ENCODE measurements at places on chromosomes 5 and 9.

DNA sequence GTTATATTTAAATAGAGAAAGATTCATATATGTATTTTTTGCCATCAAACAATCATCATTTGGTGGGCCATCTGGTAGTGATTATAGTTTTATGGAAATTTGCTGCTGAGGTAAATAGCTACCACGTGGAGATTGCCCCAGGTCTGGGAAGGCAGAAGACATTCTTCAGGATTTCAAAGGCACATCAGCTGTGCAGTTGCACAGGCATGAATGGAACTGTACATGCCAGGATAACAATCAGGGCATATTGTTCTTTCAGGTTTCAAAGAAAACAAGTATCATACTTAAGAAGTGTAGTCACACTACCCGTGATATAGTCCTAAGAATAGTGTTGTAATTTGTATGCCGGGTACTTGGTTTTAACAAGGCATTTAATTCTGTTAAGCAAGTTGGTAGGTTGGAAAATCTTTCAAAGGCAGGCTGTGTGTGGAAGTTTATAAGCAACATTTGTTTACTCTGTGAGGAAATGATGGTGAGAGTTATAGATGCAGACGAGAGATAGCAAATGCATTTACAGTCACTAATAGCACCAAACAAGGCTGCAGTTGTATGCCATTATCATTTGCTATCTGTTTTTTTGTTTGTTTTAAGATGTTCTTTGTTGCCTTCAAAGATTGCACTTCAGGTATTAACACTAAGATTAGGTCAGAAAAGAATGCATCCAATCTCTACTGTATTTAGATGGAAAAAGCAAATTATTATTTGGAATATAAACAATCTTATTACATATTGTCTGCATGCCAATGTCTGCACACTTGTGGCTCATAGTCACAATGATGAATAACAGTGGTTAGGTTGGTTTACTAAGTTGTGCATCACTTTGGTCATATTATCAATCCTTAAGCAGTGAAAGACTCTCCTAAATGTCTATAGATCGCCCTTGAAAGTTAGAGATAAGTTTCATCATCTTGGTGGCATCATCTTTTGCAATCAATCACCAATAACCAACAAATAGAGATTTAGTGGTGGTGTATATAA is 55.3 kb downstream of the RPS23 start:
- DNase-seq = no peak

- DNase-seq = no peak
Observed at GRCh38 chr5:60679816-60680215, 20.1 kb downstream of the DEPDC1B start.

DNA sequence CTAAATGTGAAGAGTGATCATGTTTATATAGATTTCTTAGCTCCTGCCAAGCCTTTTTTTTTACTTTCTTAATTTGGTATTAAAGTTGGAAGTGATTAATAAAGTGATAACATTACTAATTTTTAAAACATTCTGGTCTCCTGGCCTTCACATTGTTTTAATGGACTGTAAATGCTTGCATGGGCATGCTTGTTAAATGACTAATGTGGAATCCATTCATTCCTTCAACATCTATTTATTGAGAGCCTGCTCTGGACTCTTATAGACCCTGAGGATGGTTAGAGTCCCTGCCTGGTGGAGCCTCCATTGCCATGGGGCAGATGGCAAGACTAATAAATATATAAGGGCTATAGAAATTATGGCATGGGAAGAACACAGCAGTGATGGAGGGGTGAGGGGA is 103.5 kb downstream of the NTRK2 start:
- no peak for DNase-seq

- DNase-seq = no peak
Observed at GRCh38 chr9:1929722-1930244, 85.4 kb upstream of the SMARCA2 start.

DNA sequence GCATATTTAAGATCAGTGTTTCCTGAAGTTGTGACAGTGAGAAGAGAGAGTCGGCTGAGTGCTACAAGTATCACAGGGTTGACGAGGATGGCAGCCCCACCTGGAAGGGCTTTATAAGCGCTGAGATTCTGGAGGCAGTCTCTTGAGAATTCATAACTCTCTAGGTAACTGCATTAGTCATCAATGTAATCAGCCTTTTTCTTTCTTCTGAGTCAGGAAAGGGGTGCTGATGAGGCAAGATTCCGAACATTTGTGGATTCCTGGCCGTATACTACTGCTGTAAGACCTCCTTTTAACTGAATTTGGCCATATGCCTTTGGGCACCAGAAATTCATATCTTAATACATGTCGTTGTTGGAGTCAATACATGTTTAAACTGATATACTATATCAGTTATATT is 6.6 kb upstream of the RNF20 start:
- DNase-seq = no peak

GRCh38 chr9:116387934-116388698 is 234.5 kb downstream of the PAPPA start:
- no peak for DNase-seq

DNA sequence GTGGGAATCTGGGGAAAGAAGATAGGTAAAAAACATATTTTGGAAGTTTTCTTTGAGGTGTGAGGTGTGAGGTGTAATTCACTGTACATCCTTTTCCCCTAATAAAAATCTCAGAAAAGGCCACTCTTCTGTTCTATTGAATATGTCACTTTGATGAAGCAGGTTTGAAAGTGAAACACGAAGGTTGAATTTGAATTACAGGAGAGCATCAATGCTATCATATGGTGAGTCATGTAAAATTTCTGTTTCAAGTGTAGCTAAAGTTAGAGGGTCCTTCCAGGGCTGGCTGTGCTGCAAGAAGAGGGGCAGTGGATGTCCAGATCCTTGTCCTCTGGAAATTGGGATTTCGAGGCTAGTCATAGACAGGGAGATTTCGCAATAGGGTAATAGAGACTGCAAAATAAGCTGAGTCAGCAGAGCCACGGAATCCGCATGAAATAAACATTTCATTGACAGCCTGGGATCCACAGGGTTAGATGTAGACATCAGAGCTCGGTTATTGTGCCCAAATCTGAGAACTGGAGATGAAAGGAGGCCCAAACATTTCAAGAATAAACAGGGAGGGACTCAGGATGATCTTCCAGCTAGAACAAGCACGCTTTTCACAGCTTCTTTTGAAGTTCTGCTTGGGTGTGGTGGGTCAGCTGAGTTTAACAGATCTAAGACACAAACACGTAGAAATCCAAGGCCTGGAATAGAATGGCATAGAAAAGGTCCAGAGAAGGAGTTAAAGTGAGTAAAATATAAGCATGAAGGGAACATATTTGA is 194.4 kb upstream of the CDKN2B start:
- no peak for DNase-seq

DNA sequence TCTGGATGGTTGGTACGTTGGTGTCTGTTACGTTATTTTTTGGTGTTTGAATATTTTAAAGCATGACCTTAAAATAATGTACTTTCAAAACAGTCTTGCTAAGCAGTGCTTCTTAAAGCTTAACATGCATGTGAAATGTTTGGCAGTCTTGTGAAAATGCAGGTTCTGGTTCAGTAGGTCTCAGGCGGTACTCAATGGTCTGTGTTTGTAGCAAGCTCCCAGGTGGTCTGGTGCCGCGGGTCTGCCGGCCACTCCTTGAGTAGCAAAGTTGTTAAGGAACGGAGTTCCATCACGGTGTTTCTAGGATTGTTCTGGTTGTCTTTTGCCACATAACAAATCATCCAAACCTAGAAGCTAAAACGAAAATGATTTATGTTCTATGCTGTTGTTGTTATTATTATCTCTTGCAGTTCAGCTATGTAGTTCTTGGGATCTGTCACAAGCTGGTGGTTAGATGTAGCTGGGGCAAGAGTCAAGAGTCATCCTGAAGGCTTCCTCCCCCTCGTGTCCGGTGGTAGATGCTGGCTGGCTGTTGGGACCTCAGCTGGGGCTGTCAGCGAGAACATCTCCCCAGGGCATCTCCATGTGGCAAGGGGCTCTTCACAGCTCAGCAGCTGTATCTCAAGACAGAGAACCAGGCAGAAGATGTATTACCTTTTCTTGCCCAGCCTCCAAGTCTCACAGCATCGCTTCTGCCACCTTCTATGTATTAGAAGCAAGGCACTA is 186.8 kb downstream of the PALM2AKAP2 start:
- no peak for DNase-seq

DNA sequence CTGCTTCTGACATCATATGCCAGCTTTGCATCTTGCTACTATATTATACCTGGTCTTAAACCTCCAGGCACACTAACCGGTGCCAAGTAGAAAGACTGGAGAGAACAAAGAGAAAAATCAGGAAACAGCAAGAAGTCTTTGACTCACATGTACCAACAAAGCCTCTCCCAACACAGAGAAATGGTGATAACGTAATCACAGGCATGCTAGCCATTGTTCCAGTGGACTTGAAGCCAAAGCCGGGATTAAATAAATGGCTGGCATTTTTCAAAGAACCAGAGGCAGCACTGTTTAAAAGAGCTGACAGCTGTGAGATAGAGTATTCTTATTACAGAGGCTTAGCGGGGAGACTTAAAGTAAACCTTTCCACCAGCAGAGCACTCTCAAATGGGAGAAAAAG is 148.4 kb upstream of the NFIL3 start:
- no peak for DNase-seq

GRCh38 chr5:14284392-14285148 is 141.4 kb downstream of the TRIO start:
- DNase-seq = no peak

DNA sequence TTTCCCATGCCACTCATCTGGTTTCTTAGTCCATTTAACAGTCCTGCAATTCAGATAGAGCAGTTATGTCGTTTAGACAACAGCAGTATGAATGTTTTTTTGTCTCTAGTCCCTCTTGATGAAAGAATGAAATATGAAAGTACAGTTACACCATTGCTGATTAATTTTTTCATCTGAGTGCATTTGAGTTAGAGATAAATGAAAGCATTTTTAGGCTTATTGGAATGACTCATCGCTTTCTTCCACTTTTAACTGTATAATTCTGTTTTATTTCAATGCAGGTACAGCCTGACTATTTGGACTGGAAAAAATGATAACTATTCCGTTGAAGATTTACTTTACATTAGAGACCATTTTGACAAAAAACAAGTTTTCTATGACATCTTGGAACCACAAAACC is 28.7 kb downstream of the ANKRD34B start:
- no peak for DNase-seq

GRCh38 chr9:16828340-16829281 is 41.9 kb downstream of the BNC2 start:
- no peak for DNase-seq

GRCh38 chr5:139717221-139717620 is 69.1 kb downstream of the CXXC5 start:
- no peak for DNase-seq

GRCh38 chr9:126536841-126537465 is 76.8 kb upstream of the LMX1B start:
- DNase-seq = no peak

DNA sequence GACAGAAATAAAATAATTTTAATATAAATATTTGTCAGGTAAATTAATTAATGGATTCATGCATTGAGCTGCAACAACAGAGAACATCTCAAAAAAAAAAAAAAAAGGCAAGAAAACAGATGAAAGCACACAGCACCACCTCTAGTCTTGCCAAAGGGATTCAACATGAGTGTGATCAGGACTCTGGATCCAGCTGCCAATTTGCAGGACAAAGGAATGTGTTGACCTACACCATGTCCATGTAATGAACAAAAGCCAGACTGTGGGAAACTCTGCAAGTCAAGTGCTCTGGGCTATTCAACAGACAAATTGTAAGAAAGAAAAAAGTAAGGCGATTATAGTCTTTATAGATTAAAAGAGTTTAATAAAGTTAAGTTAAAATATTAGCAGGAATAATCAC is 769.3 kb downstream of the TLR4 start:
- DNase-seq = no peak

- no peak for DNase-seq
Observed at GRCh38 chr5:109322694-109323093, 87.1 kb downstream of the PJA2 start.

GRCh38 chr9:25412646-25413045 is 265.6 kb downstream of the TUSC1 start:
- no peak for DNase-seq

- no peak for DNase-seq
Observed at GRCh38 chr5:45171563-45171962, 362.8 kb downstream of the MRPS30 start.

DNA sequence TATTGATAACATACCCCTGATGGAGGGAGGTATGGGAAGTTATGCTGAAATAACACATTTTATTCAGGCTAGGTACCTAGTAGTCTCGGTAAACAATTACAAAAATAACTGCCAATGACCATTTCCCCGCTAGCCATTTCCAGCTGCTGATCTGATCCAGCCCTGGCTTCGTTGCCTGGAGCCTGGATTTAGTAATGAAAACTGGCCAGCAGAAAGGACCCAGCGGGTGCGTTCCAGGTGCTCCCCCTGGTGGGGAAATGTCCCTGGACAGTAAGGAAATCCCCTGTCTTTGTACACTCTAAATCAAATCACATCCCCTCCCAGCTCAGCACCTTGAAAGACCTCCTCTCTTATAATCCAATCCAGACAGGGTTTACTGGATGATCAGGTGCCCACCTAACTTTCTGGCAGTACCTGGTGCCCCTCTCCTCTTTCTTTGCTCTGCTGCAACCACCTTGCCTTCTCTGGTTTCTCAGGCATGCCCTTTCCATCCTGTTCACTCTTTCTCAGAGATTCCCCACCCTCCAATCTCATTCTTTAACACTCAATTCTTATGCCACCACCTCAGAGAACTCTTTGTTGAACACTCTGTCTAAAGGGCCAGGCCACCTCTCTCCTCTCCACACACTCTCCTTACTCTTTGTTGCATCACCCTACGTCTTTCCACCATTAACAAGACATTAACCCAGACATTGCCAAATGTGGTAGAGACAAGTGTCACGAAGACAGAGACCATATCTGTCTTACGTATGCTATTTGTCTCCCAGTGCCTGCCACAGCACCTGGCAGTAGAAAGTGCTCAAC is 50.1 kb upstream of the SMAD5 start:
- DNase-seq = no peak

DNA sequence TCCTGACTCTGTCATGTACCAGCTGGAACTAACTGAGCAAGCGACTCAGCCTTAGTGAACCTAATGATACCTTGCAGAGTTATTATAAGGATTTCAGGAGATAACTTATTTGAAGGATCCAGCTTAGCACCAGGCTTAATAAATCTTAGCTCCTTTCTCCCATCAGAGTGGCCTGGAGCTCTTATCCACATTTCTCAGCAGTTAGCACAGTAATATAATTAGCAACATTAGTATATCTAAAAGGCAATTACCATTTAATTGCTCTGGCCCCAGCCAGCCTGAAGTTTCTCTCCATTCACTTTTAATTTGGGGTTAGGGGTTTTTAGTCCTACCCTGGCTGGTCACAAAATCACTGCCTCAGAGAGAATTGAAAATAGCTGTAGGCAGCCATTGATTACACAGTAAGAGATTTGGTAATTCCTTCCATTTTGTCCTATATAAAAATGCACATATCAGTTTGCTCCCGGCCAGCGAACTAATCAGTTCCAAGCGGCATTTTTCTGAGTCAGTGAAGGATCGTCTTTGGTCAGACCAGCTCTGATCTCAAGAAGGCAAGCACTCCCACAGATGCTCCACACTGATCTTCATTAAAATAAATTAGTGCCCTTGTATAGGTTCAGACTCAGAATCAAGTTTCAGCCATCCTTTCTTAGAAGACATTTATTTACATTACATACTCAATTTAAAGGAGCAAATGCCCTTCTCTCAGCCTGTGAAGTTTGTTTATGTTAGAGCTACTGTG is 56.6 kb downstream of the SNCAIP start:
- DNase-seq = no peak

- DNase-seq = peak; percentile 42
Observed at GRCh38 chr9:113309204-113309813, 6.1 kb upstream of the RNF183 start.

All from putamen (tissue), 1 donor.